ENCODE measurements at places on chromosomes 4 and X. TPM values are rescaled to one million over a fixed set of nuclear protein-coding genes. Genes with fewer than 3 reads are reported as not detected.

Gene ARHGEF6
- 0.14 TPM for total RNA-seq

Gene NAP1L3
- total RNA-seq, result 0.37 TPM

Gene ADH4
- total RNA-seq, result not detected

Gene CDK16
- total RNA-seq, result 118 TPM

Gene CXCR3
- 0.11 TPM for total RNA-seq

Gene ADH7
- not detected for total RNA-seq

Gene SSX3
- not detected for total RNA-seq

Gene VCX3A
- total RNA-seq, result not detected

Gene SMPX
- not detected for total RNA-seq

Gene RRH
- 0.06 TPM for total RNA-seq

Gene PAGE4
- total RNA-seq, result not detected

Gene C1QTNF7
- total RNA-seq, result not detected

Gene CHIC2
- 7.2 TPM for total RNA-seq

Gene DUSP9
- 1.0 TPM for total RNA-seq

Gene UGT2B7
- 0.53 TPM for total RNA-seq

Gene KLHL13
- 0.28 TPM for total RNA-seq

Gene EGFL6
- not detected for total RNA-seq

Gene PHOX2B
- total RNA-seq, result 0.02 TPM

Gene ADH1A
- not detected for total RNA-seq

Gene NXF2B
- total RNA-seq, result not detected

Gene SPATA18
- total RNA-seq, result 4.6 TPM
